ENCODE measurements at places on chromosomes 4 and X.

- DNase-seq: no peak
Measured at GRCh38 chr4:118206627-118207026, 146.2 kb downstream of the PRSS12 start.

DNA sequence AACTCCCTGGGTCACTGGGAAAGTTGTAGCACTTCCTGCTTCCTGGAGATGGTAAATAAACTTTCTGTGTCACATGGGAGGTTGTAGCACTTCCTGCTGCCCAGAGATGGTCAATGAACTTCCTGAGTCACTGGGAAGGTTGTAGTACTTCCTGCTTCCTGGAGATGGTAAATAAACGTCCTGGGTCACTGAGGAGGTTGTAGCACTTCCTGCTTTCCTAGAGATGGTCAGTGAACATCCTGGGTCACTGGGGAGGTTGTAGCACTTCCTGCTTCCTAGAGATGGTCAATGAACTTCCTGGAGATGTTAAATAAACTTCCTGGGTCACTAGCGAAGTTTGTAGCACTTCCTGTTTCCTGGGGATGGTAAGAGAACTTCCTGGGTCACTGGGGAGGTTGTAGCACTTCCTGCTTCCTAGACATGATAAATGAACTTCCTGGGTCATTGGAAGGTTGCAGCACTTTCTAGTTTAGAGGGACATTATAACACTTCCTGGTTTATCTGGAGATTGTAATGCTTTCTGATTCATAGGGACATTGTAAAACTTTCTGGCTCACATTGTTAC is 62.3 kb upstream of the CD99 start:
- no peak for DNase-seq

GRCh38 chr4:32396507-32397070 is 1676.4 kb downstream of the PCDH7 start:
- DNase-seq: no peak

GRCh38 chrX:25523574-25524540 is 508.1 kb upstream of the ARX start:
- peak; percentile 27 for DNase-seq

- DNase-seq: no peak
Measured at GRCh38 chrX:46140272-46140671, 404.9 kb downstream of the ZNF674 start.

Measured in GM13976 (cell line).